ENCODE measurements at places on chromosomes 11 and 22.

- DNase-seq = no peak
These were observed 49.5 kb upstream of the CLNS1A start for GRCh38 chr11:77687088-77687487.

GRCh38 chr22:24421428-24421931 lies 5.9 kb upstream of the ADORA2A start:
- DNase-seq = no peak

GRCh38 chr11:70306586-70307033 lies 36.1 kb downstream of the PPFIA1 start:
- no peak for DNase-seq

DNA sequence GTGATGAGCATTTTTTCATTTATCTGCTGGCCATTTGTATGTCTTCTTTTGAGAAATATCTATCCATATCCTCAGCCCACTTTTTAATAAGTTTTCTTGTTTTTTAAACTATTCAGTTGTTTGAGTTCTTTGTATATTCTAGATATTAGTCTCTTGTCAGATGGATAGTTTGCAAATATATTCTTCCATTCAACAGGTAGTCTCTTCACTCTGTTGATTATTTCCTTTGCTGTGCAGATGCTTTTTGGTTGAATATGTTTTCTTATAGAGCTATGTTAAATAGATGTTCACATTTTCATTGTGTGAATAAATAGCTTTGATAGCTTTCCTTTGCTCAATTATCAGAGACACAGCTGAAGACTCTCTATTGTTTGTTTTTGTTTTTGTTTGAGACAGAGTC lies 68.2 kb upstream of the ALKBH3 start:
- no peak for DNase-seq

DNA sequence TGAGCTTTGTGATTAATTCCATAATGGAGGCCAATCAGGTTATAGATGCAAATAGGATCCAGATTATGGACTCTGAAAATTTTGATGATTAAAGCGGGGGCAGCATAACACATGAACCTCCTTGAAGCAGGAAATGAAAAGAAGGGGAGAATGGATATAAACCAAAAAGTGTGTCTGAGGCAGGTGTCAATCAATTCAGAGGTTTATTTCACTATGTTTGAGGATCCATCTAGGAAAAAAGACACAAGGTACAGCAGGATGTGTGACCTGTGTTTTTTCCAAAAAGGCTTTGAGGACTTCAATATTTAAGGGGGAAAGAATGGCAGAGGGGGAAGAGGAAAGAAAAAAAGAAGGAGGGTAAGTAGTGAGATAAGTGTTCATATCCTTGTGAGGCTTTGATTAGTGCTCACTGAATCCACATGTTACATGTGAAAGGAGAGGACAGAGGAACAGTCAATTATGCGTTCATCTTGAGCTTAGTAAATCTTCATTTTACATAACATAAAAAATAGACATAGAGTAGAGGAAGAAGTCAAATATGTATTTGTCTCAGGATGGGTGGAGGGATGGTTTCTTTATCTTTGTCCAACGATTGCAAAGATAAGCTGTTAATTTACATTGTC lies 34.1 kb downstream of the MS4A2 start:
- no peak for DNase-seq

- DNase-seq = no peak
These were observed 52.4 kb downstream of the SIK2 start for GRCh38 chr11:111654601-111655000.

GRCh38 chr11:68552542-68552941 lies 92.0 kb downstream of the PPP6R3 start:
- no peak for DNase-seq

DNA sequence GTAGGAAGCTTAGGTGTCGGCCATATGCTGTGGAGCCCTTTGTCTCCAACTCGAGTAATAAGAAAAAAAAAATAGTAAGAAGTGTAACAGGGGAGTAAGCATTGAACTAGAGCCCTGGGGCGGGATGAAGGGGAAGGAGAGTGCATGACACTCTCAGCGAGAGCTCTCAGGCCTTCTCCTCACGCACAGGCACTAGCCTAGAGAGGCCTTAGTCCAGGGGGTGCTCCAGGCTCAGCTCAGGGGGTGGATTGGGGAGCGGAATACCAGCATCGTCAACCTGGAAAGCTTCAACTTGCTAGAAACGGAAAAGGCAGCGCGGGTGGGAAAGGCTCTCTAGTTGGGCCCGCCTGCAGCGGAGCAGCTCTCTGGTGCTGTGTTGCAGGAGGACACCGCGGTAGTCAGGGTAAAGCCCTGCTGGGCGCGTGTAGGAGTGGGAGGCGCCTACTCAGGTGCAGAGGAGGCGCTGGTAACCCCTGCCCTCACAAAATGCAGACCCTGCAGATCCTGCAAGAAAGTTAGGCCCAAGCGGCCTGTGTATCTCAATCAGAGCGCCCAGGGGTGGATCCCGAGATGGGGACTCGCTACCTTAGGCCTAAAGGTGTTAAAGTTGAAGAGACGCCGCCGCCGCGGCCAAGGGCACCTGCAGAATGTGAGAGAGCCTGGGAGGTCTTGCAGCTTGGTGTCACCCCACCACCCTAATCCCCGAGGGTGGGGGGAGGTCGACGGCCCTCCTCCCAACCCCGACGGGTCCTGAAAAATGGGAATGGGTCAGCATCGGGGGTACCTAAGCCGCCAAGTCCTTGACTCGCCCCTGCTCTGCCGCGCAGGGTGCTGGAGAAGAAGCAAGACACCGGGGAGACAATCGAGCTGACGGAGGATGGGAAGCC lies 2.8 kb downstream of the SLC17A6 start:
- DNase-seq = no peak

- peak; percentile 23 for DNase-seq
These were observed 39.0 kb upstream of the ADA2 start for GRCh38 chr22:17258015-17258787.

DNA sequence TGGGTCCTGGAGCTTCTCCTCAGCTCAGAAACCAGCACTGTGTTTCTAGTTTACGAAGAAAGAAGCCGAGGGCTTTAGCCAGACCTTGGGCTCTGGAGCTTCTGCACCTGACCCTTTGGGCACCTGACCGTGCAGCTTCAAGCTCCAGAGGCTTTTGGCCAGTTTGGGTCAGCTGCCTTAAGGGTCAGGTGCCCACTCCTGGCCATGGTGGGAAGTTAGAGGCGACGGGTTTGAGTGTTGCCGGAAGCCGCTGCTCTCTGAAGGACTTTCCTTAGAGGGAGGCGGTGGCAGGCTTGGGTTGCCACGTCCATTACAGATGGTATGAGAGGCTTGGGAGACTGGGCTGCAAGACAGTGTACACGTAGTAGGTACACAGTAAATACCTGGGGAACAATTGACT lies 52.3 kb downstream of the PISD start:
- DNase-seq = no peak

GRCh38 chr22:43783777-43784176 lies 28.3 kb downstream of the EFCAB6 start:
- no peak for DNase-seq

- DNase-seq = no peak
These were observed 46.7 kb downstream of the ABTB2 start for GRCh38 chr11:34311126-34311525.

GRCh38 chr11:288478-289397 lies at the start of gene PGGHG:
Gene PGGHG (plus strand): TSS chr11:289126. CDS start chr11:289817, 691 bp downstream.
- no peak for DNase-seq

DNA sequence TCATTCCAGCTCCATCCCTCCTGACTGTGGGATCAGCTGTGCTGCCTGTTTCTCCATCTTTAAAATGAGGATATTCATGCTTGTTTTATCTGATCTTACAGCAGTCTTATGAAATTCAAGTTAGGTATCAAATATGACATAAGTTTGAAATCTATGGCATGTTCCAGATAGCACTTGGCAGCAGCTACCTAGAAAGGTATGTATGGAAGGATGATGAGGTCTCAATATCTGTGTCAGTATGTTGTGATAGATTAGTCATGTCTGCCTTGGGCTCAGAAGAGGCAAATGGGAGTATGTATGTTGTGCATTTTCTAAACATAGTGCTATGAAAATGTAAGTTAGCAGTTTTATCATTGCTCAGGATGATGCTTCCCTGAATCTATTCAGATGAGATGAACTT lies 122.1 kb downstream of the NAV2 start:
- DNase-seq = no peak

DNA sequence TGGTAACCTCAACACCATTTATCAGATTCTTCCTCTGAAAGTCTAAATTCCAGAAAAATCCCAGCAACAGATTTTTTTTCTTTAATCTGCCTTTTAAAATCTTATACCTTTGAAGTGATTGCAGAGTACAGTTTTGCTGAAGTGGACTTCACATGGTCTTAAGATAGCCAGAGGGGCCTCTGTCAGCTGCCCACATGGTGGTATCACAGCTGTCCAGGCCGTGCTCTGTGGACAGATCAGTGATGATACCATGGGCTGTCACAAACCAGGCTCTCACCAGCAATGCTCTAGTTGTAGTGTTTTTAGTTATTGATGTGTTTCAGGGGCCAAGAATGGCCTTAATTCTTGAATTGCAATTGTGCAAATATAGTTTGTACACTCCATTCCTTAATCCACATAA lies 44.0 kb downstream of the PARVA start:
- no peak for DNase-seq

DNA sequence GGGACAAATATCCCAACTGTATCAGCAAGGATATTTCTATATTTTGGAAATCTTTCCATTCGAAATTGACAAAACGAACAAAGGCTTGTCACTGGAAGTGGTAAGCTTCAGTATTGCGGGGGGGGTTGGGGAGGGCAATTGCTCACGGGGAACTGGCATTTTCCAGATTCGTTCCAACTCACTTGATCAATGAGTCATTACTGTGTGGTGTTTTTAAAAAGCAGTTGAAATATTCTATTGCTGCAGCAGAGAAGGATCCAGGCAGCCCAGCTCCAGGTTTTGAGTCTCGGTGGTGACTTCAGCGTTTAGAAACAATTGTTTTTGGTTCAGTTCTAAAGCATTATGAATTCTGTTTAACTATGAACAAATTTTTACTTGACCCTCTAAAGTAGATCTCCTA lies 33.8 kb upstream of the FBLN1 start:
- DNase-seq = no peak

GRCh38 chr11:65308281-65308891 lies 6.3 kb upstream of the CDC42EP2 start:
- no peak for DNase-seq

- DNase-seq = no peak
These were observed 3.6 kb downstream of the ANKRD13D start for GRCh38 chr11:67292671-67293070.

GRCh38 chr11:36605221-36606216 lies 7.5 kb upstream of the RAG2 start:
- DNase-seq = no peak

- no peak for DNase-seq
These were observed 28.0 kb upstream of the LMO1 start for GRCh38 chr11:8291421-8292350.

DNA sequence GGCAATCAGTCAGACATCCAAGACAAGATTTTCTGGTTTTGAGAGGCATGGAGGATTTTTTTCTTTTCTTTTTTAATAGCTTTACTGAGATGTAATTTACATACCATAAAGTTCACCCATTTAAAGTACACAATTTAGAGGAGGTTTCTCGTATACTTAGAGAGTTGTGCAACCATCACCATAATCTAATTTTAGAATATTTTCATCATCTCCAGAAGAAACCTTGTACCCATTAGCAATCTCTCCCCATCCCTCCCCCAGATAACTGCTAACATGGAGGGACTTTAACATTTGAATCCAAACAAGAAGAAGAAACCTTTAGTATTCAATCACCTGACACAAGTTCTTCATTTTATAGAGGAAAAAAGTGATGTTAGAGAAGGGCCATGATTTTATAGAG lies 83.6 kb downstream of the CLPB start:
- DNase-seq = no peak

DNA sequence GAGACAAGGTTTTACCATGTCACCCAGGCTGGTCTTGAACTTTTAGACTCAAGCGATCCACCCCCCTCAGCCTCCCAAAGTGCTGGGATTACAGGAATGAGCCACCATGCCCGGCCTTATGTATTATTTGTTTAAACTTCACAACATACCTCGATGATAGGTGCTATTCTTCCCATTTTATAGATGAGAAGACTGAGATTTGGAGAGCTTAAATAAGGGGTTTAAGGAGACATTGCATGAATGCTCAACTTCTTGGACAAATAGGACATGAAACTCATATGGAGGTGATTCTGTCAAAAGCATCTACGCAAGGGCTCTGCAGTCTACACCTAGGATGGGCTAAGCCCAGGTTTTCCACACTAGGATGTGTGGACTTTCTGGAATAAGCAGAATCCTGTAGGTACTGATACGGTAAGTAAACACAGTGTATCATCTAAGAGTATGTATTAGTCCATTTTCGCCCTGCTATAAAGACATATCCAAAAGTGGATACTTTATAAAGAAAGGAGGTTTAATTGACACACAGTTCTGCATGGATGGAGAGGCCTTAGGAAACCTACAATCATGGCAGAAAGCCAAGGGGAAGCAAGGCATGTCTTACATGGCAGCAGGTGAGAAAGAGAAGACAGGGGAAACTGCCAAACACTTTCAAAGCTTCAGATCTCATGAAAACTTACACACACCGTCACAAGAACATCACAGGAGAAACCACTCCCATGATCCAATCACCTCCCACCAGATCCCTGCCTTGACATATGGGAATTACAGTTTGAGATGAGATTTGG lies 62.8 kb upstream of the CAPRIN1 start:
- no peak for DNase-seq

GRCh38 chr11:14308114-14308896 lies 50.7 kb downstream of the RRAS2 start:
- no peak for DNase-seq

- DNase-seq = peak; percentile 31
These were observed at the start of gene RIC3 for GRCh38 chr11:8168485-8169257. Gene RIC3 (minus strand): TSS chr11:8169025. CDS start chr11:8168989, 36 bp downstream.

DNA sequence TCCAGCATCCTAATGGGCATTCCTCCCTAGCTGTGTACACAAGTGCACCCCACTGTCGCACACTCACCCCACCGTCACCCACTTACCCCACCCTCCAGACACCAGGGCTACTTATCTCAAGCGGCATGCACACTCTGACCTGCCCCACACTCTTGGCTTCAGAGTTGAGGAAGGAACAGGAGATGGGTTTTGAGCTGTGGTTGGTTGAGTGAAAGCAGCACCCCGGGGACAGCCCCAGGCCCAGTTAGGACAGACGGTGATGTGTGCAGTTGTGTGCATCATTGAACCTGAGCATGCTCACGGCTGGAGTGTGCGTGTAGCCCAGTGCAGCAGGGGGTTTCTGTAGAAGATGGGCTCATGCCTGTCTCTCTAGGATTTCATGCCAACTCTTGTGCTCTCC lies 32.5 kb downstream of the AHNAK start:
- no peak for DNase-seq

DNA sequence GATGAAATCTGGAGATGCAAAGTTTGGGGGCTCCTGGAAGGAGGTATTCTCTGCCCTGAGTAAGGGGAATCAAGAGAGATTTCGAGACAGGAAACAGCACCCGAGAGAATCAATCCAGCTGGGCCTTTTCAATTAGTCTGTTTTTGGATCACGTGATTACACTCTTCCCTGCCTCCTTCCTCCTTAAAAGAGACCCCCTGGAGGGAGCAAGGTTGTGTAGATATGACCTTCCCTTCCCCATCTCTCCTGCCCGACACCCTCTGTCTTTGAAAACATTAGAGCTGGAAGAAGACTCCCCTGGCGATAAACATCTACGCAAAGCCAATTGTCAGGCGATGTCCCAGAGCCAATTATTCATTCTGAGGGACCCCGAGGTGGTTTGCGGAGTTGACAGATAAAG lies 407.9 kb downstream of the MIAT start:
- no peak for DNase-seq
